ENCODE measurements at places on chromosomes 7 and 10.

DNA sequence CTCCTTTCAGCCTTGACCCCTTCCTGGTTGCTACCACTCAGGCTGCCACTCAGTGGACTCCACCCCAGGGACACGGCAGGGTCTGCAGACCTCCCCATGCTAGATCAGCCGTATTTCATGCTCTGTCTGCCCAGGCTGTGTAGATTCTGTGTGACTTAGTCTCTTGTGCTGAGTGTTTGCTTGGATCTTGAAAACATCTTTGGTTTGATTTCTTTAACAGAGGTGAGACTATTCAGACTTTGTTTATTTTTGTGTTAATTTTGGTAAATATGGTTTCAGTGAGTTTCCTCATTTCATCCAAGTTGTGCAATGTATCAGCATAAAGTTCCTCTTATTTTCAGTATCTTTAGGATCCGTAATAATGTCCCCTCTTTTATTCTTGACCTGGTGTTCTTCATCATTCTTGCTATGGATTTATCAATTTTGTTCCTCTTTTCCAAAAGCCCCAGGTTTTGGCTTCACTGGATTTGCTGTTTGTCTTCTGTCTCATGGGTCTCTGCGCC lies 21.2 kb upstream of the PWWP2B start:
- no peak for DNase-seq

- DNase-seq: no peak
These were observed 574.5 kb downstream of the TYW1 start for GRCh38 chr7:67571026-67571545.

DNA sequence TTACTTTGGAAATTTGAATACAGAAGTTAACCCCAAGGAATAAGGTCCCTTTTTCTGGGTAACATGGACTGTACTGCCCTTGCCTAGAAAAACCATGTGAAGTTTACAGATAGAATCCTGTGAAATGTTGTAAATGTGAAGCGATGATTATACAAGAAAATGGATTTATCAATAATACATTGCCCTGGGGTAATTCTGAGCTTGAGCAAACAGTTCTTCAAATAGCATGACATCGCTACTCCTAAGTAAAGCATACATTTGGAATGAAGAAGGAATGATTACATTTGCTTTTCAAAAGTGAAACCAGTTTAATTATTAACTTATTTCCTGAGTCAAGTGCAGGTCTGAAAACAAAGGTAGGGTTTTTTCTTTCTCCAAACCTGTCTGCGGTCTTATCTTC lies 43.3 kb upstream of the FZD8 start:
- no peak for DNase-seq

GRCh38 chr10:131162866-131163843 lies 148.4 kb downstream of the TCERG1L start:
- no peak for DNase-seq
